ENCODE measurements at places on chromosomes 7 and 10.

- no peak for DNase-seq
These were observed 172.2 kb upstream of the COL1A2 start for GRCh38 chr7:94222516-94222915.

DNA sequence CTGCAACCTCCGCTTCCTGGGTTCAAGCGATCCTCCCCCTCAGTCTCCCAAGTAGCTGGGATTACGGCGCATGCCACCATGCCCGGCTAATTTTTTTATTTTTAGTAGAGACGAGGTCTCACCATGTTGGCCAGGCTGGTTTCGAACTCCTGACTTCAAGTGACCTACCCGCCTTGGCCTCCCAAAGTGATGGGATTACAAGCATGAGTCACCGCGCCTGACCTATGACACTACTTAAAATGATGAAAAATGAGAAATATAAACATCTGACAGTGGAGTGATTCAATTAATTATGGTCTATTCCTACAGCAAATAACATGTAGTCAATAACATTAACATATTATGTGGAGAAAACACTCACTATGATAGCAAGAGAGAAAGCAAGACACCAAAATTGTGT lies 2.2 kb downstream of the BRAT1 start:
- DNase-seq, result no peak

DNA sequence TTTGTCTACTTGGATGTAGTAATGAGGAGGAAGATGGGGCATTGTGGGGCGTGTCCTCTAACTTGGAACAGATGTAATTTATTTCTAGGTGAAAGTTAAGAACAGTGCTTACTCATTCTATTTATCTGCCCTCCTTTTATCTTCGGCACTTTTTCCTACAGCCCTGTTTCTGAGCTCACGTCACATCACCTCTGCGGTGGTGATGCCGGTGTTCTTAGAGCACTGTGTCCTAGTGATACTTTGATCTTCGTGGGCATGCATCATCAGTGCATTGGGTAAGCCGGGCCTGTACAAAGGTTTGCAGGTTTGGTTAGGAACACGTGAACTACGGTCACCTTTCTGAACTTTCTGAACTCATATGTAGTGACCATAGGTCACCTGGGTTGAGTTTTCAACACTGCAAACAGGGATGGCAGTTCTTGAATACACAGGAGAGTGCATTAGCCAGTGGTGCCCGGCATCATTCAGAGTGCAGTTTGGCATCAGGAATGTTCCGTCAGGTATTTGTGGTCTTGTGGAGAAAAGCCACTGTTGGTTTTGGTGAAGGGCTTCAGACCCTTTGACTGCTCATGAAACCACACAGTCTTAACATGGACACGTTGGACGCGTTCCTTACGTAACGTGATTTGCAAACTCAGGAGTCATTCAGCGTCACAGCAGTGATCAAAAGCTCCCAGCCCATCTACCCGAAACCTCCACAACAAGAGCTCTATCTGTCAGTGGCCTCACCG lies 5.6 kb downstream of the POR start:
- no peak for DNase-seq

- no peak for DNase-seq
These were observed 81.5 kb upstream of the GNAI1 start for GRCh38 chr7:80053124-80053523.

DNA sequence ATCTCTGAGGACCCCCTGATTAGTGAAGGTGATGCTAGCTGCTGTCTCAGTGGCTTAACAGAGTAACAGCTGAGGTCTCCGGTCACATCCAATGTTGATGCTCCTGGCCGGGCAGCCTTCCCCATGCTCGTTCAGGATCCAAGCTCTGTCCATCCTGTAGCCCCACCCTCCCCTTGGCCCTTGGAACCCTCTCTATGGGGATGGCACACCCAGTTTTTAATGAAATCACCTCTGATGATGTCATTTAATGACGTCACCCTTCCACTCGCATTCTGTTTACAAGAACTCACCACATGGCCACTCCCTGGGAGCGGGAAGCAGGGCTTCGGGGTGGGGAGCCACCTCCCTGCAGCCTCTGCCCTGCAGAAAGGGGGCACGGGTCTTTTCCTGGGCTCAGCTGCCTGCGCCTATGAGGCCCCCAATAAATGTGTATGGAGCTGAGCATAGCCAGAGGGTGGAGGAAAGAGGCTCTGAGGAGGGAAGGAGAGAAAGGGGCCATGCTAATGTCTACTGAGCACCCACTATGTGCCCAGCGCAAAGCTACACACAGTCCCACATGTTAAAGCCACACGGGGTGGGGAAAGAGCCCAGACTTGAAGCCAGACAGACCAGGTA lies 95.5 kb downstream of the OAT start:
- no peak for DNase-seq

GRCh38 chr10:62769574-62770242 lies 34.8 kb upstream of the ADO start:
- no peak for DNase-seq

GRCh38 chr7:38262545-38262944 lies 10.9 kb downstream of the TARP start:
- DNase-seq, result no peak

- DNase-seq, result no peak
These were observed 143.2 kb upstream of the ANK3 start for GRCh38 chr10:60532696-60533468.

DNA sequence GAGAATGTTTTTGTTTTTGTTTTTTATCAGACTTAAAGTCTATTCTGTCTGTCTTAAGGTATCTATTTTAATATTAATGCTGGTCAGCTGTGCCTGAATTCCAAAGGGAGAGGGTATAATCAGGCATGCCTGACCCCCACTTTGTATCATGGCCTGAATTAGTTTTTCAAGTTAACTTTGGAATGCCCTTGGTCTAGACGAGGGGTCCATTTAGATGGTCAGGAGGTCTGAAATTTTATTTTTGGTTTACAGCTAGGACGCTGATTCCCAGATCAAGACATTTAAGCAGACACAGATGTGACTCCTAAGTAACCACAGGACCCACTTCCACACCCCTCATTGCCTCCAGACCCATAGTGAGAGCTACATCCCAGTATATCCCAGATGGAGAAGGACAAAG lies 189.5 kb downstream of the ARHGAP12 start:
- DNase-seq, result no peak

- no peak for DNase-seq
These were observed 22.0 kb upstream of the GHRHR start for GRCh38 chr7:30941582-30942323.

DNA sequence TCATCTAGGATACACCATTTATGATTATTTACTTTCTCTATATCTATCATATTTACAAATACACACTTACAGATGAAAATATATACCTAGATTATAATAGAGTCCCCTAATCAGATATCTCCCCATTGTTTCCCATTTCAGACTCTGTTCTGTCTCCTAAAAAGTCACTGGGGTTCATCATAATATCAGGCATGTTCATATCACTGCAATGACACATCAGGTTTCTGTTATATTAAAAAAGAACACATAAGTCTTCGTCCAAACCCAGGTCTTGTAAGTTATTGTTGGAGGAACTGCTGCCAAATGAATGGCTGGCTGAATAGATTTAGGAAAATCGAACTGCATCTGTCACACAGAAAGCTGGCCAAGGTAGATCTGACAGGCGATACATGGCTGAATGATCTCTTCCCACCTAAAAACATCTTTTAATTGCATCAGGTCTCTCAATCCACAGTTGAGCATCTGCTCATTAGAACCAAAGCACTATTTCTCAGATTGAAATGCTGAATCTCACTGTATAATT lies 178.7 kb downstream of the CACNA2D1 start:
- no peak for DNase-seq

DNA sequence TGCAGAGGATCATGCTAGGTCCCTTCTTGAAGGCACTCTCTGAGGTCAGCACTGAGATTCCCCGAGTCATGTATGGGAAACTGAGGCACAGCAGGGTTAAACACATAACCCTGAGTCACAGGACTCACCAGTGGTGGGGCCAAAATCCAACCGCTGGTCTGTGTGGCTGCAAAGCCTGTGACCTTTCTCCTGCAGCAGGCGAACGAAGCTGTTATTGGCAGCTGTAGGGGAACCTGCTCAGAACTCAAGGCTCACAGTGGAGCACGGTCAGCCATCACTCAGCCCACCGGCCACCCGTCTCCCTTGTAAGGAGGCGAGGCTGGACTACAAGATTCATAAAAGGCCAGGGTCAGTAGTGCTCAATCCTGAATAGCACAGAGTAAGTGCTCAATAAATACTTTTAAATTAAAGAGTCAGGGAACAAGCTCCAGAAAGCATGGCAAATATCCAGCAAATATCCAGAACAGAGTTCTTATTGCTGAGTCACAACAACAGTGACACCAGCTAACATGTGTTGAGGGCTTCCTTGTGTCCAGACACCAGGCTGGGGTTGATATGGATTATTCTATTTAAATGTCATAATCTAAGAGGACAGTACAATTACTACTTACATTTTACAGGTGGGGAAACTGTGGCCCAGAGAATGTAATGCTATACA lies 34.9 kb downstream of the CHST15 start:
- no peak for DNase-seq

DNA sequence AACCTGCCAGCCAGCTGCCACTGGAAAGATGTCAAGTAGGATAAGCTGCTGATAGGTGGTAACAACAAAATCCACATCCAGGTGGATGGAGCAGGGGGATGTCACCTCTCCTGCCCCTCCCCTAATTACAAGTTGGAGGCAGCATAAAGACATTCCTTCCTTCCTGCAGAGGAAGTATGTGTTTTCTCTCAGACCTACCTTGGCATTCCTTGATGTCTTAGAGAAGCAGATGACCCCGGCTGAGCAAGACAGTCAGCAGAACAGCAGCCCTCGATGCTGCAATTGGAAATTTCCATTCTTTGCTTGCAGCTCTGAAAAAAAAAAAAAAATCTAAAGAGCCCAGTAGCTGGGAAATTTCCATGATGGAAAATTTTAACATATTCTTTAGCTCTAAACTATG lies 137.5 kb upstream of the MKLN1 start:
- no peak for DNase-seq

DNA sequence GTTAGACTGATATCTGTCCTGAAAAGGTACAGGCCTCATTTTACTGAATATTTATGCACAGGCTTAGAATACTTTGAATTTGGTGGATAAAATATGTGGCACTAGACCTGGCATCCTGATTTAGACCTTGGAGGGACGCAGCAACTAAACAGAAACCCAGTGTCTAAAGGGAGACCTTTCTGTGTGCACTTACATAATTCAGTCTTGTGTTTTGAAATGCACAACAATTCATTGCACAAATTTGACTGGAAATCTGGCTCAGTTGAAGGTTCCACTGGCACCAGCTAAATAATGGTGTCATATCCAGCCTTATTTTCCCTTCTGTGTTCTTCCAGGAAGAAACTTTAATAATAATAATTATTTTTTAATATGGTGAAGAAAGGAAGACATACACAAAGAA lies 142.1 kb downstream of the SND1 start:
- DNase-seq, result no peak

GRCh38 chr7:24042028-24042427 lies 242.0 kb upstream of the NPY start:
- no peak for DNase-seq

GRCh38 chr10:23106331-23107072 lies 11.1 kb downstream of the MSRB2 start:
- no peak for DNase-seq

- peak; percentile 44 for DNase-seq
These were observed 52.7 kb downstream of the SRPK2 start for GRCh38 chr7:105336009-105336408.

- no peak for DNase-seq
These were observed 70.0 kb downstream of the SEMA3C start for GRCh38 chr7:80848841-80849240.

- no peak for DNase-seq
These were observed 584.6 kb upstream of the MKI67 start for GRCh38 chr10:128710798-128711183.

GRCh38 chr7:74599244-74599643 lies 58.3 kb upstream of the GTF2I start:
- no peak for DNase-seq

DNA sequence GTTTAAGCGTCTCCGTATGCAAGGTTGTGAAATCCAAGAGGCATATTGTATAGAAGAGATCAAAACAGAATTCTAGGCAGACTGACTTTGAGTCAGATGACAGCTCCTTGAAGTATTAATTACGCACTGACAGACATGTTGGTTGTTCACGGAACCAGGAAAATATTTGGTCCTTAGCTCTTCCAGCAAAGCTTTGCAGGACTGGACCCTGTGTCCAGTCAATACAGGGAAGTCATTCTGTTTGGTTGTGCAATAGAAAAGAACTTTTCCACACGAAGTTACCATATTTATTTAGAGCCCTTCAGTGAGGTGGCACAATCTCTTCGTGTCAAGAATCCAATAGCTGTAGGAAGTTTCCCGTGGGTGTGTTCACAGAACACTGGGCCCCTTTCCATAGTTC lies 205.3 kb downstream of the ARHGAP21 start:
- no peak for DNase-seq

GRCh38 chr10:8069108-8069507 lies 14.6 kb downstream of the GATA3 start:
- DNase-seq, result no peak

DNA sequence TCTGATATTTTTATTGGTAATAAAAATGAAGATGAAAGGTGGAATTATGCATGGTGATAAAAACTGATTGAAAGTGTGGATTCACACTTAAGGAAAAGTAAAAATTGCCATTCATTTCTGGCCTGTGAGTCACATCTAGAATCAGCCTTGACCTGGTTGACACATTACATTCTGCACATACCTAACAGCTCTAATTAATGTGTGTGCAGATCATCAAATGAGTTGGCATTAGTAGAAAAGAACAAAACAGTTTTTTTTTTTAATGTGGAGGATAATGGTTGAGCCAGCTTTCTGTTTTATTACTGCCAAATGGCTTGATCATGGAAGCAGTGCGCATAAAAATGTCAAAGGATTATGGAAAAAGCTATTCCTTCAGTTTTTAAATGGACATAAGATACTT lies 142.6 kb upstream of the TMEM196 start:
- peak; percentile 35 for DNase-seq

- DNase-seq, result no peak
These were observed 18.0 kb upstream of the SLF2 start for GRCh38 chr10:100894589-100895294.

DNA sequence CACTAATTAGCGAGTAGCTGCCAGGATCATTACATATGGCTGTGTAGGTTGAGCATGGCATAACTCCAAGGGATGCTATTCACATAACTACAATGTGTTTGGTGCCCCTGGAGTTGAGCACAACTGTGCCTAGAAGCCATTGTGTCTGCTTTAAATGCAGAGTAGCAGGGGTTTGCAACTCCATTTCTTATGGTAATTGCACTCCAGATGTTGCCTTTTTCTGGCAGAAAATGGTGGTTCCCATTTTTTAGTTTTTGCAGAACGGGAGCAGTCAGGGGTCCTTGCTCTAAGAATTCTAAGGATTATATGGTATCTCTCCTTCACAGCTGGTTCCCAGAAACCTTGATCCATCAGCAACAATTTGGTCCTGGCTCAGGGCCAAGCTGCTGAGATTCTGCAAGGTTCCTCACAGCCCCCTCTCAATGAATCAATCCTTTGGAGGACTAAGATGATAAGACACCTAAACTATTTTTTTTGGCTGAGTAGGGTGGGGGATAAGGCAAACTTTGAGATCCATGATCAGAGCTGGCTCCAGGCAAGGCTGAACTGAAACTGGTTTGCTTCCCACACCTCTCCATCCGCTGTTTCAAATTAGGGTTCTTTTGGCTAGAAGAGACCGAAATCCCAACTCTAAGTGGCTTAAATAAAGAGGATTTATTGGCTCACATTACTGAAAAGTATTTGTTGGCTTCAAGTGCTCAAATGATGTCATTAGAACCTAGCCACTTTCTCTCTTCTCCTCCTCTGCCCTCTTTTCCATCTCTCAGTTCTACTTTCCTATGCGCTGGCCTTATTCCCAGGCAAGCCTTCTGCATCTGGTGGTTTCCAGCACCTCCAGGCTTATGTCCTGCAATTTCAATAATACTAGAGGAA lies 97.5 kb upstream of the CCDC6 start:
- DNase-seq, result no peak

GRCh38 chr10:79413196-79413595 lies 32.2 kb downstream of the ZCCHC24 start:
- DNase-seq, result no peak

Measured in ACHN (cell line).